ENCODE measurements at places on chromosomes 6 and 20. TPM values are rescaled to one million over a fixed set of nuclear protein-coding genes. Genes with fewer than 3 reads are reported as not detected.

CST5 gene
- 0.37 TPM for total RNA-seq

DNA sequence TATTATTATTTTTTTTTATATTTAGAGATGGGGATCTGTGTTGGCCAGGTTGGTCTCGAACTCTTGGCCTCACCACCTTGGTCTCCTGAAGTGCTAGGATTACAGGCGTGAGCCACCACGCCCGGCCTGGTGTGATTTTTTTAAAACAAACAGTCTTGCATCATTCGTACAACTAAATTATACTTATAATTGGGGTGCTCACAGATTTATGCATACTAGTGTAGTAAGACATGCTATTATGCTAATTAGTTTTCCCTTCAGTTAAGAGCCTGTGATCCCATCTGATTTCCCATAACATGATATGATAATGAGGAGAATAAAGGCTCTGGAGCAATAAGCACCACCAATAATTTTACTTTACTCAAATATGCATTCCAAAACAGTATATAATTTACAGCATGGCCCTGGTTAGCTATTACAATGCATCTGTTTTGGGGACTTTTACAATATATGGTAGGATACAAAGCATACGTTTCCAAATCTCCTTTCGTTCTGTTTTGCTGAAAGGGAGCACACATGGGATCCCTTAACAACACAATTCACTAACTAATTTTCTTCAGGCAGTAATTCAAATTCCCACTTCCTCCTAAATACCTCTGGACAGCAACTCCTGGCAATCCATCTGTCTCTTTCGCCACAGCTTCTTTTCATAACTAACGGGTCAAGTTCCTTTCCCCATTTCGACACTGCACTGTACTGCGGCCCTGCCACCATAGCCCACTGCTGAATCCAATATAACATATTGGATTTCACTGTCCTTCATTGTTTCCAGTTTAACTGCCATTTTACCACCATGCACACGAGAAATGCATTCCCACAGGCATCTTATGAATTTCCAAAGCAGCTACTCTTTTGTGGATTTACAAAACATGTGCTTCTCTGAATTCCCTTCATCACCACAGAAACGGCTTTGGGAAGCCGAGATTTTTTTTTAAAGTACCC, 1.7 kb downstream of the NUDT3 start:
- no peaks in the 10 kb centered on the region for H3K27me3 ChIP-seq
- peaks cover 4% of the 10 kb centered on the region for H3K4me1 ChIP-seq
- no peak overlapping the region for H3K4me3 ChIP-seq
- H3K36me3 ChIP-seq: no peaks in the 10 kb centered on the region

TCF21 gene
- total RNA-seq: 42.2 TPM

- no peak overlapping the region for H3K4me3 ChIP-seq
- no peaks in the 10 kb centered on the region for H3K36me3 ChIP-seq
- no peaks in the 10 kb centered on the region for H3K27me3 ChIP-seq
- no peak for DNase-seq
- peaks cover 10% of the 10 kb centered on the region for H3K4me1 ChIP-seq
These were observed 92.3 kb upstream of the ELOVL5 start for GRCh38 chr6:53441035-53441493.

OR2B6 gene
- not detected for total RNA-seq

SOX18 gene
- total RNA-seq: 12.1 TPM

GRCh38 chr6:70371454-70372105, 41.7 kb upstream of the FAM135A start:
- no peaks in the 10 kb centered on the region for H3K36me3 ChIP-seq
- H3K27ac ChIP-seq: no peak overlapping the region
- no peaks in the 10 kb centered on the region for H3K4me1 ChIP-seq
- no peaks in the 10 kb centered on the region for H3K27me3 ChIP-seq

DNA sequence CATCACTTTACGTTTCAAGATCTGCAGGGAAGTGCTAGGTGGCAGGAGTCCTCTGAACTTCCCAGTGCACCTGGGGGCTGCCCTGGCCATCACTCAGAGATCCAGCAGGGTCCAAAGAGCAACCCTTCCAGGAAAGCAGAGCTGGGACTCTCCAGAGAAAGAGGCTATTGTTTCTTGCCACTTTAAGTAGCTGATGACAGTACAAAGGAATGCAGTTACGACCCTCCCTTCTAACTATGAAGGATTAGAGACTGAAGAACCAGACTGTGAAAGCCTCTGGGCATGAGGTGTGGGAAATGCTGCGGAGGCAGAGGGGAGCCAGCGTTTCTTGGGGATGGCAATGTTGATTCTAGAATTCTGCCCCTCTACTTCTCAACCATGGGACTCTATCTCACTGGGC, 189.1 kb upstream of the SUPT3H start:
- H3K36me3 ChIP-seq: no peaks in the 10 kb centered on the region
- no peak overlapping the region for H3K27ac ChIP-seq
- no peak overlapping the region for H3K4me3 ChIP-seq
- DNase-seq: peak; percentile 31

DNA sequence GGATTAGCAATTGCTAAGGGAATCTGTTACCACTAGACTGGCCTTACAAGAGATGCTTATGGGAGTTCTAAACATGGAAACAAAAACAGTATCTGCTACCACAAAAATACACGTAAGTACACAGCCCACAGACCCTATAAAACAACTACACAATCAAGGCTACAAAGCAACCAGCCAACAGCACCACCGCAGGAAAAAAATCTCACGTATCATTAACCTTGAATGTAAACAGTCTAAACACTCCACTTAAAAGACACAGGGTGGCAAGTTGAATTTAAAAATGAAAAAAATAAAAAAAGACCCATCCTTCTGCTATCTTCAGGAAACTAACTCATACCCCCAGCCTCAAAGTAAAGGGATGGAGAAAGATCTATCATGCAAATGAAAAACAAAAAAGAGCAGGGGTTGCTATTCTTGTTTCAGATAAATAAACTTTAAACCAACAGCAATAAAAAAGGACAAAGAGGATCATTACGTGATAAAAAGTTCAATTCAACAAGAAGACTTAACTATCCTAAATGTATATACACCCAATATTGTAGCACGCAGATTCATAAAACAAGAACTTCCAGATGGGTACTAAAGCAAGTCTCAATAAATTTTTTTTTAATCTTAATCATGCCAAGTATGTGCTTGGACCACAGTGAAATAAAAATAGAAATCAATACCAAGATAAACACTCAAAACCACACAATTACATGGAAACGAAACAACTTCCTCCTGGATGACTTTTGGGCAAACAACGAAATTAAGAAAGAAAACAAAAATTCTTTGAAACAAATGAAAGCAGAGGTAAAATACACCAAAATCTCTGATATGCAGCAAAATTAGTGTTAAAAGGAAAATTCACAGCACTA, 52.3 kb downstream of the RNGTT start:
- DNase-seq: no peak
- H3K27me3 ChIP-seq: no peaks in the 10 kb centered on the region
- H3K27ac ChIP-seq: no peak overlapping the region
- no peaks in the 10 kb centered on the region for H3K36me3 ChIP-seq

PHF3 gene
- 137 TPM for total RNA-seq

Data from lung (tissue), 17 donors.